Fibroblast of pulmonary artery (primary cell): ENCODE measurements at places on chromosomes 4 and X.

GRCh38 chr4:103091601-103092223, 7.9 kb downstream of the BDH2 start:
- peak; percentile 85 for DNase-seq

- no peak for DNase-seq
Measured at GRCh38 chrX:15909605-15910004, 55.0 kb upstream of the AP1S2 start.

DNA sequence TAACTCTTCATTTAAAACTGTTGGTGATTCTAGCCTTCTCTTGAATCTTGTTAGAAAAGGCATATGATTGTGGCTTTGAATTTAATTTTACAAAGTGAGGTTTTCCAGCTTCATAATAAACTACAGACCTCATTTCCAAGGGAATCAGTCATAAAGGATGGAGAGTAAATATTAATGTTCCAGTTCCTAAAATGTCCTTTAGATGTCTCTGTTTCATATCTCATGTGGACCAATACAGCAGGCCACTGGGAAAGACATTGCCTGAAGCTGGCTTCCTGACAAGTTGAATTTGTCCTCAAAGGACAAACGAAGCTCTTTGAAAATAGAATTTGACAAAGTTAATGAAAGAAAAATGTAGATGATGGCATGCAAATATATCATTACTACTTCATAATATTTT, 125.4 kb downstream of the ZNF330 start:
- DNase-seq, result peak; percentile 84

DNA sequence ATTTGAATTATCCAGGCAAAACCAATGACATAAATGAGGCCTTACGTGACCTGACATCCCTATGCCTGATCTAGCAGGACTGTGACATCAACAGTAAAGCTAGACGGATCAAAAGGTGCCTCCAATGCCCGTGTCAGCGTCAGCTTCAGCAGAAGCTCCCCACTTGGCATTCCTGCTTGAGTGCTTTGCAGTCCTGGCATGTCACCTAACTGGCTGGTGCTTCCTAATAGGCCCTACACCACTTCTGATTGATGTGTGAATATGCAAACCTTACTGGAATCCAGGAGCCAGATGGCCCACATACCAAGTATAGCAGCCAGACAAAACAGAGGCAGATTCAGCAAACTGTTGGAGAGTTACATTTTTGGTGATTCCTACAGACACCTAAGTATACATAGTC, 224.2 kb downstream of the DMD start:
- no peak for DNase-seq

DNA sequence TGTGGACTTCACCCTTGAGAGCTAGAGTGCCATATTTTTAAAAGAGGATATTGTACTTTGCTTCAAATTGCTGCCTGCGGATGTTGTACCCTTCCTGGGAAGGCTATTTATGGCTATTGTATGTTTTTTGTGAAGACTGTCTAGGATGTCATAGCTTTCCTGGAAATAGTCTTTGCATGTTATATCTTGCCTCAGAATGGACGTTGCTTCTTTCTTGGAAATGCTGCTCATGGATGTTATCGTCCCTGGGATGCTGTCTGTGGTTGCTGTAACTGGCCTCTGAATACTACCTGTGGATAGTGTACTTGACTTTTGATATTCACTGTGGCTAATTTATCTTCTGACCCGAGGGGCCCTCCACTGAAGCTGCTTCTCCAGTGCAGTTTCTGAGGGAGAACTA, 146.8 kb downstream of the ENOX2 start:
- DNase-seq, result no peak

GRCh38 chr4:40967550-40967949, 217.8 kb downstream of the NSUN7 start:
- no peak for DNase-seq

- DNase-seq, result peak; percentile 99
Measured at GRCh38 chr4:74117024-74117534, 18.1 kb upstream of the CXCL2 start.

- no peak for DNase-seq
Measured at GRCh38 chrX:15672881-15673280, 8.3 kb upstream of the CLTRN start.

- DNase-seq, result peak; percentile 68
Measured at GRCh38 chr4:140533951-140534480, 10.0 kb downstream of the ELMOD2 start.

GRCh38 chr4:48499551-48500066, 9.6 kb downstream of the ZAR1 start:
- DNase-seq, result no peak

DNA sequence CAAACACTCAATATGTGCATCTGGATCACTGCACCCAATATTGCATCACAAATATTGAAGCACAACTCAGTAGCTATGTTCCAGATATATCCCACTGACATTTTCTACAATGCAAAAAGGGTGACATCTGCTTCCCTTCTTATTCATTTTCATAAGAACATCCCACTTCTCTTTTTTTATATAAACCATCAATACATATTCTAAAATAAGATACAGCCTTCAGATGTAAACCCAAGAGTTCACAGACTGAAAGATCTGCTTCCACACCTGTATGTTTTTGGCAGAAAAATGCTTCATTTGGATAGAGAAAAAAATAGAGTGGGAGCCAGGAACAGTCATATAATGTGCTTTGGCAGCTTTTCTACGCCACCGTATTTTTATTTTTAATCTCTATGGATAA, 815.6 kb upstream of the ADGRL3 start:
- no peak for DNase-seq

DNA sequence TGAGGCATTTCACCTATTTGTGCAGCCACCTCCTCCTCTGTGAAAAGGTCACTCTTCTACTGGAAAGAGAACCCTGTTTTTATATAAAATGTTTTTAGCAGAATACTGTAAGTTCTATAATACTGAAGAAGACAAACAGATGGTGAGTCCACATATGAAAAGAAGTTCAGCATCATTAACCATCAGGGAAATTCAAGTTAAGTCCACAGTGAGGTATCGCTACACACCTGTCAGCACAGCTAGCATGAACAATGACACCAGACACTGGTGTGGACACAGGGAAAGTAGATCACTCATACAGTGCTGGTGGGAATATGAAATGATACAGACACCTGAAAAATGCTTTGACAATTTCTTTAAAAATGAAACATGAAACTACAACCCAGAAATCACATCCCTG, 133.0 kb downstream of the MAD2L1 start:
- DNase-seq, result no peak

DNA sequence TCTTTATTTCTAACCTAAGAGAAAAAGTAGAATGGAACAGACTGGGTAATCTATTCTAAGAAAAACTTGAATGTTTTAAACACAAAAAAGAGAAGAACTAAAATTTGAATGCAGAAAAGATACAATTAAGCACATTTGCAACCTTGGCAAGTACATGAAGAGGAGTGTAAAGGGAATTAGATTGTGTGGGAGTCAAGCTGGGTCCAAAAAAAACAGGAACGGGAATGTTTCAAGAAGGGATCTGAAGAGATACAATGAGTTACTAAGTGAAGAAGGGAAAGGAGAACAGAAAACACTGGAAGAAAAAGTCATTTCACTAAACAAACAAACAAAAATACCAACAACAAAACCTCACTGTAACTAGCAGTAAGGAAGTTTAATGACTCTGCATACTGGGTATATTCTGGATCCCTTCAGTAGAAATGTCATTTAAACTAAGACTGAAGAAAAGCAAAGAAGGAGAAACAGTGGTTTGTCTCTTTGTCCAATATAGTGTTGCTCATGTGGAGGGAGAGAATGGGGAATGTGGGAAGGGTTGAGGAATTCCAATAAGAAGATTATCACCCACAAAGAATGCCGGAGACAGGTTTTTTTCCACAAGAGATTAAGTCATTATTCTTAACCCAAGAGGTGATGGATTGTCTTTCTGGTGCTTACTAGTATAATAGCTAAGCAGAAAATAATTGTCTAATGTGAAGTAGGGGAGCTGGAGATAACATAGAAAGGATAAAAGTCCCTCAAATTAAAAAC, 50.4 kb upstream of the PTPN13 start:
- peak; percentile 37 for DNase-seq

GRCh38 chrX:155052738-155053498, 18.0 kb downstream of the CMC4 start:
- no peak for DNase-seq

GRCh38 chrX:74534569-74535038, 79.8 kb downstream of the RLIM start:
- no peak for DNase-seq

- no peak for DNase-seq
Measured at GRCh38 chr4:87654487-87655044, 4.5 kb downstream of the DMP1 start.

DNA sequence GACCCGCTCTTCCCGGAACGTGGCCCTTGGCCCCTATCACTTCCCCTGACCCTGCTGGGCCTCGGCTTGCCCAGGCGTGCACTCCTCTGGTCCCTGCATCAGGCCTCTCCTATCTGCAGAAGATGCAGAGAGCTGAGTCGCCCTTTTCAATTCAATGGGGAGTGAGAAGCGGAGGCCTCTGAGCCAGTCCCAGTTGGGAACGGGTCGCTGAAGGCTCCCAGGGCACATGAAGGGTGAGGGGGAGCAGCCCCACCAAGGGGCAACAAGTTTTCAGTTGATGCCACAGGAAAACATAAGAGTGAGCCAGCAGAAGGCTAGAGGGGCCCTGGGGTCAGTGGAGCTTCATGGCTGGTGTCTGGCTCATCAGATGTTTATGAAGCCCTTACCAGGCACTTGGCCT, 17.1 kb downstream of the PSAPL1 start:
- no peak for DNase-seq

GRCh38 chr4:71270901-71271300, 67.9 kb upstream of the SLC4A4 start:
- peak; percentile 47 for DNase-seq

- no peak for DNase-seq
Measured at GRCh38 chr4:184860018-184860779, 34.4 kb upstream of the ACSL1 start.

DNA sequence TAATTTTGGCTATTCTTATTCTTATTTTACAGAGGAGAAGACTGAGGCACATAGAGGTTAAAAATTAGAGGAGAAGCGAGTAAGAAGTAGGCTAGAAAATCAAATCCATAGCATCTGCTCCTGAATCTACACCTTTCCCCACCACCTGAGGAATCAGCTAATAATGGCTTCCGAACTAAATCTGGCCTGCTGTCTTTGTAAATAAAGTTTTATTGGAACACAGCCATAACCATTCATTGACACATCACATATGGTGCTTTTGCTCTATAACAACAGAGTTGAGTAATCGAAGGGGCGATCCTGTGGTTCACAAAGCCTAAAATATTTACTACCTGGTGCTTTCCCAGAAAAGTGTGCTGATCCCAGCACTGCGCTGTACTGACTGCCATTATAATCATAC, 38.2 kb downstream of the F11 start:
- no peak for DNase-seq

DNA sequence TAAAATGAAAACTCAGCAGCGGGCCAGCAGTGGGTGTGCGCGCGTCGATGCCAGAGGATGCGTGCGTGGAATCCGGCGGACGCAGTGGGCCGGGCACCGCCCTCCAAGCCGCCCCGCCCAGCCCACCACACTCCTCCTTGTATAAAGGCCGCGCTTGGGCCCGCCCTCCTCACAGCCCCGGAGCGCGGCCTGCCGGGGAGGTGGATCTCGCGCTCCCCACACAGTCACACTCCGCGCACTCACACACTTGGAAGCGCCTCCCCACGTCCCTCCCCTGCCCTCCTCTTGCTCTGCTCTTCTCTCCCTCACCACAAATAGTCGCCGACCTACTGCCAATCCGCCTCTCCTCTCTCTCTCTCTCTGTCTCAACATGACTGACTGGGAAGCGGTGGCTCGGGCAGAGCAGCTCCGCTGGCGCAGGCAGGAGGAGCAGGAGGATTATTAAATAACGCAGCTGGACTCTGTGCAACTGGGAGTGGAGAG, at the start of gene CCSER1:
Gene CCSER1 (plus strand): TSS at position 172 of the 483 bp plus-strand sequence.
- DNase-seq, result peak; percentile 40

- no peak for DNase-seq
Measured at GRCh38 chrX:65608026-65608425, 59.4 kb upstream of the MSN start.

DNA sequence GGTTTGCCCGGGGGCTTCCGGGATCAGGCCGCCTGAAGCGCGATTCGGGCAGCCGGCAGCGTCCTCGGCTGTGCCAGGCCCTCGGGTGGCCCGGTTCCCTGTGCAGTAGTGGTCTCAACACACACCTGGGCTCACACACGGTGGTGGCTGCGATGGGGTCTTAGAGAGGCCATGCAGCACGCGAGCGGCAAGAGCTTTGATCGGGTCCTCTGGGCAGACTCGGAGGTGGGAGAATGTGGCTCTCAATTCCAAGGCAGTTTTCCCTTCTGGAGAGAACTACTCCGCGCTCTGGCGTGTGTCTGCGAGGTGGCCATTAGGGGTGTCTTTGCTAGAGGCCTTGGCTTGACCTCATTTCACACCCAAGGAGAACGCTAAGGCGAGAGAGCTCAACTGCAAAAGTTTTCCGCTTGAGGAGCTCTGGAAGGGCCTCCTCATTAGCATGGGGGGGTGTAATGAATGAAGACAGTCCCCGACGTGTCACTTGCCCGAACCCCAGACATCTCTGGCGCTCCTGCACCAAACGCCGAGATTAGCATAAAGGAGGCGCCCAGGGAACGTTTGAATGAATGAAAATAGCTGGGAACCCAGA, 771 bp upstream of the RBPJ start:
- peak; percentile 37 for DNase-seq

DNA sequence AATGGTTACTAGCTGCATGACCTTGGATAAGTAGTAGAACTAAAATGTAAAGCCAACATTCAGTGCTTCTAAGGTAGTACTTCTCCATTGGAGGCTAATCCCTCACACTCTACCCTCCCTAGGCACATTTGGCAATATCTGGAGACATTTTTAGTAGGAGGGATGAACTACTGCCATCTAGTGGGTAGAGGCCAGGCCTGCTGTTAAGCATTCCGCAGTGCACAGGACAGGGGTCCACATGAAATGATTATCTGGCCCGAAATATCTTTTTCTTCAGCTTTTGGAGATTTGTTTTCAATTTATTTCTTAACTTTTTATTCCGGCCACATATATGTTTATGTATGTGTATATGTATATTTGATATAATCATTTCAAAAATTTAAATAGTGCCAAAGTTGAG, 36.0 kb upstream of the SPANXC start:
- DNase-seq, result peak; percentile 35

DNA sequence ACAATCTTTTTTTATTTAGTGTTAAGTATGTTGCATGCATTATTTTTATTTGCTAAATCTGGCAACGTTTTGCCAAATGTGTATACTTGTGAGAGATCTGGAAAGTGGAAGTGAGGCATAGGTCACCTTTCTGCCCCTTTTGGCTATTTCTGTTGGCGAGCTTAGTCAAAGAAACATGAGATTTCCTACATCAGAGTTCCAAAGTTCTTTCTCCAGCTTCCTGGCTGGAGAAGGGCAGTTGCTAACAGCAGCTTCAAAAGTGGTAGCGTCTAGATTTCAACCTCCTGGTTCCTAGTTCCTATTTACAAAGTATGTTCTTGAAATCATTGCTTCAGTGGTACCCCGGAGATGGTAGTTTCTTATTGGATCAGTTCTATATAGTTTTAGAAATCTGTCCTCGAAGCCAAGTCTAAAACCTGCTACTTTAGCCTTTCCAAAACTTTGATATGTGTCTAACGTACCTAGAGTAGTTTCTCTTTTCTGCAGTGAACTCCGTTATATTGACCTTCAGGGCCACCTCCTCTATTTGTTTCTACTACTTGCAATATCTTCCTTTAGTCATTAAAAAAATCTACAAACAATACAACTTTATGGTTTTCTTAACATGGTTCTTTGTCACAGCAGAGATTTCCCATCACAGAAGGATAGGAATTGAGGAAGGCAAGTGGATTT, 455.8 kb upstream of the FTHL17 start:
- no peak for DNase-seq
